ENCODE measurements at places on chromosomes 16 and 17. TPM values are rescaled to one million over a fixed set of nuclear protein-coding genes. Genes with fewer than 3 reads are reported as not detected.

The PDE6G gene
- 5.8 TPM for total RNA-seq

The KLHL11 gene
- 22.6 TPM for total RNA-seq

The SLC35G6 gene
- not detected for total RNA-seq

The FN3K gene
- total RNA-seq = 12.7 TPM

The ZNF768 gene
- 8.5 TPM for total RNA-seq

The MILR1 gene
- total RNA-seq = not detected

The P2RX5 gene
- total RNA-seq = 23.7 TPM

The ACAP1 gene
- total RNA-seq = 450 TPM

The CES3 gene
- 0.10 TPM for total RNA-seq

The ADAM11 gene
- 0.86 TPM for total RNA-seq

The RND2 gene
- total RNA-seq = 0.16 TPM

DNA sequence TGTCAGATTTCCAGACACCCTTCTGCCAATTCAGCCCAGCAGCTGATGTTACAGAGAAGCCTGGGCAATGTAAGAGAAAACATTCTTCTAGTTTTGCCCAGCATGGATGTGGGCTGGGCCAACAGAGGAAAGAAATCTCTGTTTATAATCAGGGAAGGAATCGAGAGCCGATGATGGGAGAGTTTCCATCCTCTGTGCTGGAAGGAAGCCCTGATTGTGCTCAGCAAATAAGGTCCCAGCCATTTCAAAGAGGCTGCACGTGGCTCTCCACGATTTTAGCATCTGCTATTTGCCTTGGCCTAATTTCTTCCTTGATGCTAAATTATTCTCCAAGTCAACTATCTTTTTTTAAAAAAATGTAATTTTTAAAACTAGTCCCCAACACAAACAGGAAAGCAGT, 70.0 kb downstream of the IRX6 start:
- no peaks in the 10 kb centered on the region for H3K27me3 ChIP-seq
- no peak overlapping the region for H3K4me3 ChIP-seq
- no peak overlapping the region for H3K27ac ChIP-seq
- no peak for DNase-seq
- no peaks in the 10 kb centered on the region for H3K36me3 ChIP-seq
- no peaks in the 10 kb centered on the region for H3K4me1 ChIP-seq

GRCh38 chr17:17146786-17147406, 59.2 kb downstream of the PLD6 start:
- no peaks in the 10 kb centered on the region for H3K27me3 ChIP-seq
- peaks cover 76% of the 10 kb centered on the region for H3K36me3 ChIP-seq
- H3K4me3 ChIP-seq = no peak overlapping the region
- H3K4me1 ChIP-seq = peaks cover 8% of the 10 kb centered on the region
- no peak for DNase-seq

DNA sequence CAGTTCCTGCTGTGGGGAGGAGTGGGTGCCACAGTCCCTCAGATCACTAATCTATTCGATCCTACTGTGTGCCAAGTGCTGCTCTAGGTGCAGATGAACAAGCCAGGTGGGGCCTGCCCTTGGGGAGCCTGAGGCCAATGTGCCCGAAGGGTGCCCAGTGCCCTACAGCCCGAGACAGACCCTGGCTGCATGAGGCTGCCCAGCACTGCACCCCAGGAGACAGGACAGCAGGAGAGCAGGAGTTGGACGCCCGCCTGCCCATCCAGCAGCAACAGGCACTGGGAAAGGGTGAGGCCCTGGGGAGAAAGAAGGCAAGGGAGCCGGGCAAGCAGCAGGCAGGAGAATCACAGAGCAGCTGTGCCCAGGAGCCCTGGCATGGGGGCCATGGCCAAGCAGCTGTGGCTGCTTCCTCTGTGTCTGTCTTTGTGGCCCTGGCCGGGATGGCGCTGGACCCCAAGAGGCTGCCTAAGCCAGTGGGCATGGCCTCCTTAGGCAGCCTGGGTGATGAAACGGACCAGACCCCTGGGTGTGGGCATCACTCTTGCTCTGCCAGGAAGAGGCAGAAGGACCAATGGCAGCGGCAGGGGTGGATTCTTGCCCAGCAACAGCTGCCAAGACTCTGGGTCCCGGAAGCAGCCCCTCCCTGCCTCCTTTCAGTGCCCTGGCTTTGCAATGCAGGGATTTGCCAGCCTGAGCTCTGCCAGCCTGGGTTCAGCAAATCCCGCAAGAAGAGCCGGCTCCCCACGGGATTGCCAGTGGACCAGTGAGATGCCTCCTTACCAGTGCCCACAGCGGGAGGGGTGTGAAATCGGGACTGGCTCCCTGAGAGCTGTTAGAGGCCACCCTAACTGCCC, 179.6 kb upstream of the TNRC6C start:
- H3K4me1 ChIP-seq = peaks cover under 1% of the 10 kb centered on the region
- H3K27me3 ChIP-seq = no peaks in the 10 kb centered on the region
- no peaks in the 10 kb centered on the region for H3K36me3 ChIP-seq
- DNase-seq = no peak
- no peak overlapping the region for H3K4me3 ChIP-seq
- no peak overlapping the region for H3K27ac ChIP-seq

- H3K4me3 ChIP-seq = no peak overlapping the region
- no peak for DNase-seq
- peaks cover 2% of the 10 kb centered on the region for H3K4me1 ChIP-seq
- no peak overlapping the region for H3K27ac ChIP-seq
- H3K36me3 ChIP-seq = peaks cover 52% of the 10 kb centered on the region
Observed at GRCh38 chr17:83037084-83037873, 42.1 kb upstream of the METRNL start.

- no peaks in the 10 kb centered on the region for H3K27me3 ChIP-seq
- no peak overlapping the region for H3K4me3 ChIP-seq
- H3K27ac ChIP-seq = no peak overlapping the region
- H3K4me1 ChIP-seq = no peaks in the 10 kb centered on the region
- DNase-seq = no peak
Observed at GRCh38 chr16:80705596-80705995, 98.8 kb downstream of the CDYL2 start.

DNA sequence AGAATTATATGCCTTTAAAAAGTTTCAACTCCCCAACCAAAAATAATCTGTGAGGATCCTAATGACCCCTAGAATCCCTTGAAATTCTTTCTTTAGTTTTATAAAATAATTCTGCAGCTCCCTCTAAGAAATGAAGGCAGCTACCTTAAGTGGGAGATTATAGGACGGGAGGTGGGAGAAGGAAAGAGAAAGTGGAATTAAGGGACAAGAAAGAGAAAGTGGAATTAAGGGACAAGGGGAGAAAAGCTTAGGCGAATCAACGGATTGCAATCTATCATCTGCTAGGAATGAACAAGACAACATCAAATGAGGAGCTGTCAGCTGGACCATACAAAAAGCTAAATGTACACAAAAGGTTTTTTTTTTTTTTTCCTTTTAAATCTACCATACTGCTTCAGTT, 262.0 kb downstream of the ZFHX3 start:
- no peak overlapping the region for H3K4me3 ChIP-seq
- H3K4me1 ChIP-seq = peaks cover 9% of the 10 kb centered on the region
- H3K27ac ChIP-seq = no peak overlapping the region
- DNase-seq = no peak

DNA sequence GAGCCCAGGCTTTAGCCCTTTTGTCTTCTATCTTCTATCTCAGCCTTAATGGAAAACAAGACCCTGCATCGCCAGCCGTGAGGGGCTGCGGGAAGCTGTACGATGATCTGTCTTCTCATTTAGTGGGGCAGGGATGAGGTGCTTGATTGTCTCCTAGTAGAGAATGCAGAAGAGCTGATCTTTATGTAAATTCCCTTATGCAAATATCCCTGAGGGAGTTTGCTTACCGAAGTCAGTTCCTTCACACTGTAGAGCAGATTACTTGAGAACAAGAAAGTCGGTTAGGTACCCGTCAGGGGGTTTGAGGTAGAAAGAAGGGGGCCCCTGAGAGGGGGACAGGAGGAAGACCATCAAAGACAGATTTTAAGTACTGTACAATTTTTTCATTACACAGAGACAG, 66.2 kb downstream of the IRF8 start:
- H3K4me1 ChIP-seq = peaks cover 7% of the 10 kb centered on the region
- H3K27ac ChIP-seq = no peak overlapping the region
- H3K36me3 ChIP-seq = no peaks in the 10 kb centered on the region
- no peak for DNase-seq
- H3K4me3 ChIP-seq = no peak overlapping the region

DNA sequence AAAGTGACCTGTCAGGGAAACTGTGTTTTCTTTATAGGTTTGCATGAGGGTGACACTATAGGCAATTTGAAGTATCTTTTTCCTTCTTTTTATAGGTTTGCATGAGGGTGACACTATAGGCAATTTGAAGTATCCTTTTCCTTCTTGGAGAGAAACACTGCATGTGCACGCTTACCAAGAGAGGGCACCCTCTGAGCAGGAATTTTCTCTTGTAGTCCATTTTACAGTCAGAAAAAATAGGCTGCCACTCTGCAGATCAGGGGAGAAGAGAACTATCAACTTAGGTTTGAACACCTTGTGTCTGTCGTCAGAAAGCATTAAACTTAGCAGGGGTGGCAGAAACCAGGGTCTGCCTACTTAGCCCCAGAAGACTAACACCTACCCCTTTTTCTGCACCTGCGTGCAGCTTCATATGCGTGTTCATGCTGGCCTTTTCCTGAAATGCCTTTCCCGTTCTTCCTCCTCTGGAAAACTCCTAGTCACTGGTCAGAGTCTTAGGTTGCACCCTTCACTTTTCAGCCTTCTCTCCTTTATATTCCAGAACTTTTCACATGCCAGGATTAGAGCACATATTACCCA, 16.4 kb upstream of the SMIM36 start:
- H3K4me3 ChIP-seq = no peak overlapping the region
- no peak overlapping the region for H3K27ac ChIP-seq
- H3K27me3 ChIP-seq = peaks cover 19% of the 10 kb centered on the region

DNA sequence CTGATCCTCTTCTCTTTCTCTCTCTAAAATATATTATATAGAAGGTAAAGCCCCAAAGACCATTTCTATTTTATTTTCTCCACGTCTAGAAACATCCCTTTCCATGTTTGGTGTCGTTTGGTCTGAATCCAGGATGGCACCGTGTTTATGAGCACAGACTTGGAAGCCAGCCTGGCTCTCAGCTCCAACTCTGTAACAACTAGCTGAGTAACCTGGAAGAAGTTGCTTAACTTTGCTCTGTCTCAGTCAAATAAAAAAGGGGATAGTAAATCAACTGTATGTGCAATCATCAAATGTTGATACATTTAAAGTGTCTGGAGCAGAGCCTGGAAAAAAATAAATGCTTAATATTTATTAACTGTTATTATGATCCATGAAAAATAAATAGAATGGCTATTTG, 249.8 kb upstream of the MAF start:
- H3K27ac ChIP-seq = no peak overlapping the region
- H3K4me3 ChIP-seq = no peak overlapping the region
- H3K27me3 ChIP-seq = peaks cover 2% of the 10 kb centered on the region
- no peaks in the 10 kb centered on the region for H3K36me3 ChIP-seq
- no peak for DNase-seq

GRCh38 chr16:67948015-67948414, 4.1 kb upstream of the LCAT start:
- DNase-seq = no peak
- H3K4me1 ChIP-seq = peaks cover 4% of the 10 kb centered on the region
- H3K36me3 ChIP-seq = no peaks in the 10 kb centered on the region
- H3K4me3 ChIP-seq = no peak overlapping the region
- H3K27ac ChIP-seq = no peak overlapping the region
- H3K27me3 ChIP-seq = no peaks in the 10 kb centered on the region

GRCh38 chr16:24890746-24891145, 45.0 kb downstream of the SLC5A11 start:
- H3K4me3 ChIP-seq = no peak overlapping the region
- H3K27me3 ChIP-seq = peaks cover 24% of the 10 kb centered on the region
- no peaks in the 10 kb centered on the region for H3K4me1 ChIP-seq
- H3K36me3 ChIP-seq = no peaks in the 10 kb centered on the region
- DNase-seq = no peak
- H3K27ac ChIP-seq = no peak overlapping the region

- peak overlapping the region; percentile 37 for H3K4me3 ChIP-seq
- no peaks in the 10 kb centered on the region for H3K36me3 ChIP-seq
- H3K4me1 ChIP-seq = peaks cover 19% of the 10 kb centered on the region
- no peak overlapping the region for H3K27ac ChIP-seq
Observed at GRCh38 chr17:44307387-44308186, 814 bp upstream of the RUNDC3A start.

DNA sequence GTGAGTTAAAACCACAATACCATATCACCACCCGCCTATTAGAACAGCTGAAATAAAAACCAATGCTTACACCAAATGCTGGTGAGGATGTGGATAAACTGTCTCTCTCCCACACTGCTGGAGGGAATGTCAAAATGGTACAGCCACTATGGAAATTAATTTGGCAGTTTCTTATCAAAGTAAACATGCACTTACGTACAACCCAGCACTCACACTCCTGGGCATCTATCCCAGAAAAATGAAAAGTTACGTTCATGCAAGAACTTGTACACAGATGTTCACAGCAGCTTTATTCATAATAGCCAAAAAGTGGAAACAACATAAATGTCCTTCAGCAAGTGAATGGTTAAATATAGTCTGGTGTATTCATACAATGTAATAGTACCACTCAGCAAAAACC, 173.2 kb upstream of the MYOCD start:
- H3K27me3 ChIP-seq = peaks cover 11% of the 10 kb centered on the region
- no peak overlapping the region for H3K27ac ChIP-seq
- no peak overlapping the region for H3K4me3 ChIP-seq
- no peak for DNase-seq

- H3K4me3 ChIP-seq = no peak overlapping the region
- DNase-seq = no peak
- no peaks in the 10 kb centered on the region for H3K4me1 ChIP-seq
- H3K36me3 ChIP-seq = peaks cover 5% of the 10 kb centered on the region
- H3K27me3 ChIP-seq = no peaks in the 10 kb centered on the region
Observed at GRCh38 chr17:83144421-83145357, 65.3 kb downstream of the METRNL start.

- DNase-seq = no peak
- no peak overlapping the region for H3K27ac ChIP-seq
- H3K4me3 ChIP-seq = no peak overlapping the region
Observed at GRCh38 chr16:61105544-61105943, 930.7 kb downstream of the CDH8 start.

- no peaks in the 10 kb centered on the region for H3K36me3 ChIP-seq
- no peak overlapping the region for H3K27ac ChIP-seq
- H3K4me1 ChIP-seq = peaks cover 14% of the 10 kb centered on the region
- no peak overlapping the region for H3K4me3 ChIP-seq
Observed at GRCh38 chr17:8359769-8360168, 16.7 kb downstream of the KRABD2 start.

- no peak overlapping the region for H3K4me3 ChIP-seq
- H3K27me3 ChIP-seq = peaks cover 5% of the 10 kb centered on the region
- no peaks in the 10 kb centered on the region for H3K4me1 ChIP-seq
- no peak for DNase-seq
- no peak overlapping the region for H3K27ac ChIP-seq
Observed at GRCh38 chr17:33688771-33689170, 395.7 kb upstream of the ASIC2 start.

DNA sequence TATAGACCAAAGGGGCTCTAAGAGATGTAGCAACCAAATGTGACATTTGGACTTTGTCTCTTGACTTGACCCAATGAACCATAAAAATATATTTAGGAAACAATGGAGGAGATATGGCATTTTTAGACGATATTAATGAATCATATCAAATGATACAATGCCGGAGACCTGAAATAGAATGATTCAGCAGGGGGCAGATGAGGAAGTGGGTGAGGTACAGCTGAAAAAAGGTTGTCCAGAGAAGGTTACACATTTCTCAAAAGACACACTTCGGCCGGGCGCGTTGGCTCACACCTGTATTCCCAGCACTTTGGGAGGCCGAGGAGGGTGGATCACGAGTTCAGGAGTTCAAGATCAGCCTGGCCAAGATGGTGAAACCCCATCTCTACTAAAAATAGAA, 16.5 kb upstream of the SNN start:
- no peak for DNase-seq
- no peaks in the 10 kb centered on the region for H3K27me3 ChIP-seq
- H3K27ac ChIP-seq = no peak overlapping the region
- H3K4me3 ChIP-seq = no peak overlapping the region
- H3K36me3 ChIP-seq = no peaks in the 10 kb centered on the region

Data from naive thymus-derived CD8-positive, alpha-beta T cell (primary cell).